ENCODE measurements at places on chromosomes 6 and 20.

DNA sequence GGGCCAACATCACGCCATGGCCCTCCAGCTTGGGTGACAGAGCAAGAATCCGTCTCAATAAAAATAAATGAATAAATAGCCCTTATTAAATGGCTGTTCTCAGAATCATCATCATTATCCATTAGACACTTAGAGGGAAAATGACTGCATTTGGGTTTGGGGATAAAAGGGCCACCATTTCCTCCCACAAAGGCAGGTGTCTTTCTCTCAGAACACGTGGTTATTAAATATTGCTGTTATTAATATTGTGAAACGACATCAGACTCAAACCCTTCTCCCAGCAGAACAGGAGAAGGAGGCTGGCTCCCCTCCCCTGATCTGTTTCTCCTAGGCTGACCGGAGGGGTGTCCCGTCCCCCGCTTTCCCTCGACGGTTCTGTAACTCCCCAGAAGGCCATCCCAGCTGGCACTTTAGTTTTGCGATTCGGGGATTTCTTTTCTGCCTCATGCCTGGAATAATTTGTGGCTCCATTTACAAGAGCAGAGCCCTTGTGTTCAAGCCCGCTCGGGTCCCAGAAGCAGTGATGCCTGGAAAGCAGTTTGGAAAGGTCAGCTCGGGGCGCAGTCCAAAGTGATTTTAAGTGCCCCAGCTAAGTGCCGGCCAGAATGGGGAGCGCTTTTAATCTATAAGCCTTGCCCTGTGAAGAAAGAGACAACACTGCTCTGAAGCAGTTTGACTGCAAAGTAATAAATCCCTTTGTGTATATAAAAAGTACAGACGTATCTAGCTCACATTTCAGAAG, 41.9 kb downstream of the EYA2 start:
- no peak for DNase-seq

- no peak for DNase-seq
Observed at GRCh38 chr20:63456429-63457284, 15.8 kb downstream of the KCNQ2 start.

GRCh38 chr6:16059496-16059895, 69.4 kb upstream of the MYLIP start:
- DNase-seq = no peak

DNA sequence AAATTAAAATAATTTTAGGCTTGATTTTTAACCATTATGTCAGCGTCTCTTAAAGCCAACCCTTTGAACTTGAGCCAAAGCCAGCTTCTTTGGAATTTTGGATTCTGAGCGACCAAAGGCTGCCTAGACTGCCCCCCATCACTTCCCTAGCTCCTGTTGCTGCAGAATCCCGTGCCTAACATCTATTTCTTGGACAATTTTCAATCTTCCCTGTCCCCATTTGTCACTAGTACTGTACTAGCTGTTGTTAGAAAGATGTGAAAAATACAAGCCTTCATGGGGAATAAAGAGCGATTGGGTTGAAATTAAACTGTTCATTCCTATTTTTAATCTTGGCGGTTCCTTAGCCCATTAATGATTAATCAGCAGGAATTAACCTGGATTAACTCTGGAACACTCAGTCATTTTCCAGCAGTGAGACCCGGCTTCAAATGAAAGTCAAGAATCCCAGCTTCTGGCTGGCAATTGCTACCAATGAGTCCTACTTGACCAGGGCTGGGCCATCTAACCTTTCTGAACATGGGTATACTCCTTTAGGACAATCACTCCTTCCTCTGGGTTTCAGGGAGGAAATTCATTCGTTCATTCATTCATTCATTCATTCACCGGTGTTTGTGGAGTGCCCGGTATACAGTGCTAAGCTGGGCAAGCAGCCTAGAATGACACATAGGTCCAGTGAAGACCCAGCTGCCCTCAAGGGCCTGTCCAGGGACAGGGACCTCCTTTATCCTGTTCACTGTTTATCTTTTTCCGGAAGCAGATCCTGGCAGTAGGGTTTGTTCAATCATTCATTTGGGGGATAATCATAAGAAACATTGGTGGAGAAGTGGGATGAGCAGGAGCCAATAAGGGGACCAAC, 1.4 kb upstream of the RRBP1 start:
- no peak for DNase-seq

- DNase-seq = no peak
Observed at GRCh38 chr6:117513778-117514365, 31.4 kb downstream of the DCBLD1 start.

- DNase-seq = no peak
Observed at GRCh38 chr20:63238514-63239125, 2.9 kb downstream of the BIRC7 start.

Measured in astrocyte of the cerebellum (primary cell).